ENCODE measurements at places on chromosomes 7 and 10.

DNA sequence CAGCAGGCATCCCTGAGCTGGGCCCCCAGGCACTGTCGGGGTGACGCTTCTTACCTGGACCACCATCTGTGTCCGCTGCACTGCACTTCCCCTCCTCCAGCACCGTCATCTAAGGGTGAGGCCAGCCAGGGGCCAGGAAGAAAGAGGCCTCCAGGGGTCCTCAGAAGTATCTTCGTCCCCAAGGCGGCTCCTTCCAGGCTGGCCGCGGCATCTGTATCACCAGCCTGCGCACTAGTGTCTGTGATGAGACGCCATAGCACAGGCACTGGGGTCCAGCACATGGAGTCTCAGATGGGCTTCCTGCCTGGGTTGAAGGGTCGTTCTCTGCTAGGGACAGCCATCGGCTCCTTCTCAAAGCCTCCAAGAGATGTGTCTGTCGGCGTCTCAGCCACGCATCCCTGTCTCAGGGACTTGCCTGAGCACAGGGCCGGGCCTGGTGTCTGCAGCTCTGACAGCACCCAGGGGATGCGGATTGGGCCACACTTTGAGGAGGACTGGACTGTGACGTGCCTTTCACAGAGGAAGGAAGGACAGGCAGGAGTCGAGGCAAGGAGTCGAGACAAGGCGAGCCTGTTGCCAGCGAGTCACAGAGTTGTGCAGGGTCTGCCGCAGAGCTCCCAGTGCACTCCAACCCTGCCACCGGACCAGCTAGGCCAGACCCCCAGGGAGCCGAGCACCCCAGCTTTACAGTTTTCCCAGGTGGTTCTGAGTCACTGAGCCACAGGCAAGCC, 101.5 kb upstream of the DIP2C start:
- DNase-seq: no peak

GRCh38 chr7:45863715-45864114, 9.2 kb downstream of the CCDC201 start:
- DNase-seq: no peak

- DNase-seq: no peak
Observed at GRCh38 chr7:4288791-4289394, 393.2 kb upstream of the FOXK1 start.

- DNase-seq: no peak
Observed at GRCh38 chr10:101797403-101798059, 14.3 kb upstream of the NPM3 start.

GRCh38 chr7:95886501-95887090, 114.2 kb downstream of the DYNC1I1 start:
- no peak for DNase-seq
